ENCODE measurements at places on chromosomes 1 and 21. TPM values are rescaled to one million over a fixed set of nuclear protein-coding genes. Genes with fewer than 3 reads are reported as not detected.

Gene MCOLN3
- total RNA-seq, result 3.9 TPM

Gene ZC3H12A
- total RNA-seq, result 46.9 TPM

Gene C1QA
- total RNA-seq, result not detected

Gene PLOD1
- 90.6 TPM for total RNA-seq

Gene BEND5
- not detected for total RNA-seq

Measured in A549 treated with Hydrocortisone at 1 μM for 4 hours (cell line).